ENCODE measurements at places on chromosomes 13 and 19.
A peak's percentile ranks its signal among the peaks of the same experiment; 100 is the strongest.

DNA sequence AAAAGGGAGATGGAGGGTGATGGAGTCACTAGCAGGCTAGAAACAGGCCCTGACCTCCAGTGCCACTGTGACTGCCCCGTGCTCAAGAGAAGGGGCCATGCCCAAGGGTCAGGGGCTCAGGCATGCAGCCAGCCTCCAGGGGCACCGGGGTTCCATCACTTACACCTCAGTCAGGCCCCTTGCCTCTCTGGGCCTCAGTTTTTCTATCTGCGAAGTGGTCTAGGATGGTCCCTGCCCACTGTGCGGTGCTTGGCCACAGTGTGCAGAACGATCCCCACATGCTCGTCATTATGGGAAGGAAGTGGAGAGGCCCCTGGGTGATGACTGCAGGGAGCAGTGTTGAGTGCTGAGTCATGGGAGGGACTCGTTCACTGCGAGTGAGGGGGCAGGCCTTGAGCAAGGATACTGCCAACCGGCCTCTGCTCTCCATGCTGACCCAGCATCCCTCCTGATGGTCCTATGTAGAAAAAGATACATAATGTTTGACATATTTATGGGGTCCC, 23.1 kb downstream of the TMED1 start:
- DNase-seq = peak; percentile 78

DNA sequence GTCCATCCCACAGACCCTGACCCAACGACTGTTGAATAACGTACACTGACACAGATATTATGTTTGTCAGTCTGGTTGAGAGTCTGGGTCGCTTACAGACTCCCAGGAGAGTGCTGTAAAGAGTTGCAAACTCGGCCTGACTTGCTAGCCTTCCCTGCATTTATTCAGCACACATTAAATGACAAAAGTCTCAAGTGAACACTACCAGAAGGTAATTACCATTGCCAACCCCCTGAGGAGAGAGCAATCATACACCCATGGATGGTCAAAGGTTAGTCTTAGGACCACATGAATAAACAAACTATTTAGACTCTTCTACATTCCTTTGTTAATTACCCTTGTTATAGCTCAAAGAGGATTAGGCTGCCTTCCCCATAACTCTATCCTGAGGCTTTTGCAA, 1048.6 kb downstream of the PCDH17 start:
- DNase-seq = no peak

DNA sequence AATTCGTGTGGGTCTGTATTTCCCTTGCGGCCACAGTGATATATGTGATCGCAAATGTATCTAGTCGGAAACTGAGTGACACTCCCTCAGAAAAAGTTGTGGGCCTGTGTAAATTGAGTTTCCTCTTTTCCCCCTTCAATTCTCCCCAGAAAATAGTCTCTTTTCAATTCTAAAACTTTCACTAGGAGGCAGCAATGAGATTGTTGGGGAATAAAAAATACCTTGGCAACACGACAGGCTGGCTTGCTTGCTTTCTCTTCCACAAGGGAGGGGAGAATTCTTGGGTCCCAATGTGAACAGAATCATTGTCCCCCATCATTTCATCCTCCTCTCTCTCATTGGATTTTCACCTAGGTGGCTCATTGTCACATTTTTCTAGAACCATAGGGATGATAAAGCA, 3.7 kb upstream of the SOX21 start:
- DNase-seq = peak; percentile 72

- peak; percentile 65 for DNase-seq
These were observed 7.1 kb downstream of the ARID3A start for GRCh38 chr19:932648-933552.

- no peak for DNase-seq
These were observed 57.8 kb upstream of the POSTN start for GRCh38 chr13:37656247-37656940.

DNA sequence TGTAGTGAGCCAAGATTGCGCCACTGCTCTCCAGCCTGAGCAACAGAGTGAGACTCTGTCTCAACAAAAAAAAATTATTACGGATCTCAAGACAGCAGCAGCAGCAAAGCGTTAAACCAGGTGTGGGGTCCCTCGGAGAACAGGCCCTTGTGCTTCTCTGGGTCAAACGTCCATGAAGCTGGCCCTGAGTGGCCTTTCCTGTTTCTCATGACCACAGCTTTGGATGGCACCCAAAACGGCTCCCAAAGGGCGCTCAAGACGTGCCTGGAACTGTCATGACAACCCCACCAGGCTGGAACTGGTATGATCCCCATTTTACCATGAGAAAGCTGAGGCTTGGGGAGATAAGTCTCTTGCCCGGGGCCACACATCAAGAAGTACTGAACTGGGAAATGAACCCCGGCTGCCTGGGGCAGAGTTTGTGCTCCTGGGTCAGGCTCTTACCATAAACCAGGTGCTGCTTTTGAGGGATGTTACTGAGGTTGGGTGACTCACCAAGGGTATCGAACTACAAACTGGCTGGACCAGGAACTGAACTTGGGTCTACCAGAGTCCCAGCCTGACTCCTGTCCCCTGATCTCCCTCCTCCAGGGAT, 11.6 kb upstream of the SAMD1 start:
- DNase-seq = no peak

DNA sequence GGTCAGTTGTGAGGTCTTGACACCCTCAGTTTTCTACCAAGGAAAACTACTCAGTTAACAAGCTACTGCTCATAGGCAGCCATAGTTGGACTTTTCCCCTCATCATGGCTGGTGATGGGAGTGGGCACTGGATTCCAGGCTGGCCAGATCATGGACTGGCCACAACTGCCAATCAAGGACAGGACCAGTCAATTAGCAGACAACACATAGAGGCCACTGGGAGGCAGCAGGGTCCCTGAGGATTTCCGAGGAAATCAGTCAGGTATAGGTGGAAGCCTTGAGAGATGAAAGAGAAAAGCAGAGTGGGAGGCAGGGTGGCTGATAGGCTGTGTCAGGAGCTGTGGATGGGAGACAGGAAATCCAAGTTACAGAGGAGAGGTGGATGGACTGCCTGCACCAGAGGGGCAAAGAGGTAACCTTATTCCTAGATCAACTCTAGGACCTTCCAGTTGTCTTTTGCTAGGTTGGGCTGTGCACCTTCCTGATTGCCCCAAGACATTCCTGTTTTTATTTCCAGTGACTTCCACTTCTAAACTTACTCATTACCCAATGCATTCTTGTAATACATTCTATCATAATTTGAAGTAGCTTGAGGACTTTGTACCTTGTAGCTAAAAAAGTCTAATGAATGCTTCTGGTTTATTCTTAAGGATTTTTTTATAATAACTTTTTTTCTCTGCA, 361.8 kb downstream of the KCNRG start:
- DNase-seq = no peak

DNA sequence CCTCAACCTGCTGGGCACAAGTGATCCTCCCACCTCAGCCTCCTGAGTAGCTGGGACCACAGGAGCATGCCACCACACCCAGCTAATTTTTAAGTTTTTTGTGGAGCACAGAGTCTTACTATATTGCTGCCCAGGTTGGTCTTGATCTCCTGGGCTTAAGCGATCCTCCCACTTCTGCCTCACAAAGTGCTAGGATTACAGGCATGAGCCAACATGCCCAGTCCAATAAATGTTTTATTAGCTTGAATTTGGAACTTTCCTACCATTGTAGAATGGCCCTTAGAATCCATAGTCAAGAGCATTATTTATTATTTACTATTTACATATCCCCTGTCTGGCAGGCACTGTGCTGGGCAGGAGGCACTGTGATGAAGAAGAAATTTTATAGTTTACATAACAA, 39.6 kb upstream of the CLDN10 start:
- DNase-seq = no peak
